MCF 10A (cell line): ENCODE measurements at places on chromosomes 5 and 9. TPM values are rescaled to one million over a fixed set of nuclear protein-coding genes. Genes with fewer than 3 reads are reported as not detected.

- no peaks in the 10 kb centered on the region for H3K36me3 ChIP-seq
- H3K27me3 ChIP-seq = peaks cover 19% of the 10 kb centered on the region
- no peaks in the 10 kb centered on the region for H3K4me1 ChIP-seq
- no peak overlapping the region for H3K4me3 ChIP-seq
- no peak for DNase-seq
- no peak overlapping the region for H3K27ac ChIP-seq
Measured at GRCh38 chr5:51131266-51131665, 252.0 kb upstream of the ISL1 start.

The SPAG8 gene
- 0.37 and 1.1 TPM in 2 replicates for total RNA-seq

GRCh38 chr5:38291355-38291754, 33.0 kb downstream of the EGFLAM start:
- no peak overlapping the region for H3K4me3 ChIP-seq
- peak; percentile 33 for DNase-seq
- H3K36me3 ChIP-seq = no peaks in the 10 kb centered on the region
- no peak overlapping the region for H3K27ac ChIP-seq
- H3K4me1 ChIP-seq = peaks cover 9% of the 10 kb centered on the region

DNA sequence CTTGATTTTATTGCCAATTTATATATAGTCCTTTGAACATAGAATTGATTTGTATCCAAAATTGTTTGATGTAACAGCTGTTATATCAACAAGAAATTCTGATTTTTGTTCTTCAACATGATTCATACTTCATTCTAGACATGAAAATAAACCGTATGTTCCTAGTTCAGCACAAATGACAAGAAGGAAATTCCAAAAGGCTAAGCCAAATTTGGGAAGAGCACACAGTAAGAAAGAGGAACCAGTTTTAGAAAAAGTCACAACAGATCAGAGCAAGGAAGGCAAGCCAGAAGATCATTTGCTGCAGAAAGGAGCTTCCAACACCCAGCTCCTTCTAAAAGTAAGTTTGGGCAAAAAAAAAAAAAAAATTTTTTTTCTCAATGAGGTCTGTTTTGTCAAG, 65.0 kb upstream of the MCCC2 start:
- peaks cover 75% of the 10 kb centered on the region for H3K36me3 ChIP-seq
- H3K27ac ChIP-seq = no peak overlapping the region
- no peaks in the 10 kb centered on the region for H3K4me1 ChIP-seq
- no peak overlapping the region for H3K4me3 ChIP-seq
- DNase-seq = no peak

- H3K4me3 ChIP-seq = no peak overlapping the region
- no peaks in the 10 kb centered on the region for H3K36me3 ChIP-seq
- H3K4me1 ChIP-seq = peaks cover 2% of the 10 kb centered on the region
- no peak for DNase-seq
Measured at GRCh38 chr9:104836767-104837166, 72.8 kb downstream of the NIPSNAP3B start.

The POU5F2 gene
- 0.72 and 0.76 TPM in 2 replicates for total RNA-seq

GRCh38 chr5:59843511-59844213, 49.9 kb downstream of the PDE4D start:
- no peaks in the 10 kb centered on the region for H3K36me3 ChIP-seq
- peaks cover 61% of the 10 kb centered on the region for H3K27me3 ChIP-seq
- no peak overlapping the region for H3K27ac ChIP-seq

GRCh38 chr9:123072407-123072995, 39.0 kb downstream of the GPR21 start:
- no peak for DNase-seq
- H3K4me1 ChIP-seq = peaks cover 19% of the 10 kb centered on the region

The FAM200C gene
- total RNA-seq = 2.2 and 3.7 TPM in 2 replicates

DNA sequence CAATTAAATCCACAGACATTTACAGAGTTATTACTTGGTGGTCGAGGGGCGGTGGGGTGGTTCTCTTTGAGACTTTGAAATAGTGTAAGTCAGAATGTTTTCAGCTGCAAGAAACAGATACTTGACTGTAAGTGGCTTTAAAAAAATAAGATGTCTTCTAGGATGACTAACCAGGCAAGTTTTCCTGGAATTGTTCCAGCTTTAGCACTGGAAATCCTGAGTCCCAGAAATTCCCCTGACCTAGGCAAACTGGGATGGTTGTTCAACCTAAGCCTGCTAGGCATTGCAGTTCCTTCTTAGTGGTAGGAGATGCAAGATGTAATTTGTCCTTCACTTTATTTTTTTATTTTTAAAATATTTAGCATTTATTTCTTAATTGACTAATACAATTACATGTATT, 169.5 kb upstream of the POC5 start:
- H3K27ac ChIP-seq = no peak overlapping the region
- peak; percentile 53 for DNase-seq
- no peaks in the 10 kb centered on the region for H3K4me1 ChIP-seq
- no peak overlapping the region for H3K4me3 ChIP-seq

- DNase-seq = no peak
- H3K27ac ChIP-seq = no peak overlapping the region
- peaks cover 6% of the 10 kb centered on the region for H3K36me3 ChIP-seq
- H3K27me3 ChIP-seq = peaks cover 11% of the 10 kb centered on the region
Measured at GRCh38 chr9:81141961-81142360, 547.4 kb downstream of the TLE1 start.

DNA sequence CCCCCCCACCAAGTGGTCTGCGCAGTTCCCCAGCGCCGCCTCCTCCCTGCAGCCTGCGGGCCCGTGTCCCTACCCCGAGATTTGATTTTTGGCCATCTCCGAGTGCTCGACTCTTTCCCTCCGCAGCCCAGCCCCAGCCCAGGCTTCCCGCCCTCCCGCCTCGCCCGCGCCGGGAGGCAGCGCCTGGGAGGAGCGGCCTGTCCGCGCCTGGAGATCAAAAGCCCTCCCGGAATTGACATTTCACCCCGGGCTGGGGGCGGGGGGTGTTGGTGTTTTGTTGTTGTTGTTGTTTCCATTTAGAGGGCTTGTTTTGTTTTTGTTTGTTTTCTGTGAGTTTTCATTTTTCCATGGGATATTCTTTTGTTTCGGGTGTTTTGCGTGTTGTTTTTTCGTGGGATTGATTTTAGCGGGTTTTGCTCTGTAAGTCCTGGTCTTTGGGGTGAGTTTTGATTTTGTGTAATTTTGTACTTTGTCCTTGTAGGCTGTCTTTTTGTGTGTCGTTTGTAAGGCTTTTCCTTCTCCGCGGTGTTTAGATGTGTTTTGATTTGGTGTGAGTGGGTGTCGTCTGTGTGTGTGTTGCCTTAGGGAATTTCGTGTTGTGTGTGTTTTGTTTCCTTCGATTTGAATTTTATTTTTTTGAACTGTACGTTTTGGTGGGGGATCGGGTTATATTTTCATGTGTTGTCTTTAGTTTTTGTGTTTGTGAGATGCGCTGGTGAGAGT, 1.7 kb upstream of the PAX5 start:
- DNase-seq = no peak
- H3K4me3 ChIP-seq = peak overlapping the region; percentile 67
- peaks cover 14% of the 10 kb centered on the region for H3K4me1 ChIP-seq
- peak overlapping the region; percentile 4 for H3K27ac ChIP-seq
- no peaks in the 10 kb centered on the region for H3K36me3 ChIP-seq
- peaks cover 32% of the 10 kb centered on the region for H3K27me3 ChIP-seq

DNA sequence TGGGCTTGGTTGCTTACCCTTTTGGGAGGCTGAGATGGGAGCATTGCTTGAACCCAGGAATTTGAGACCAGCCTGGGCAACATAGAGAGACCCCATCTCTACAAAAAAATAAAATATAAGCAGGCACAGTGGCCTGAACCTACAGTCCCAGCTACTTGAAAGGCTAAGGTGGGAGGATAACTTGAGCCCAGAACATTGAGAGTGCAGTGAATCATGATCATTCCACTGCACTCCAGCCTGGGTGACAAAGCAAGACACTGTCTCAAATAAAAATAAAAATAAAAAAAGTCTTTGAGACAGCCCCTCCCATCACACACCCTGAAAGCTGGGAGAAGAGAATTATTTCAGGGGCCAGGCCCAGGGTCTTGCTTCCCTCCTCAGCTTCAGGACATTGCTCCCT, 251.8 kb downstream of the BRINP1 start:
- H3K36me3 ChIP-seq = no peaks in the 10 kb centered on the region
- no peaks in the 10 kb centered on the region for H3K27me3 ChIP-seq
- H3K4me3 ChIP-seq = no peak overlapping the region
- no peak overlapping the region for H3K27ac ChIP-seq
- DNase-seq = no peak

- DNase-seq = no peak
- peaks cover 27% of the 10 kb centered on the region for H3K36me3 ChIP-seq
- peak overlapping the region; percentile 28 for H3K27ac ChIP-seq
- H3K4me1 ChIP-seq = peaks cover 29% of the 10 kb centered on the region
Measured at GRCh38 chr9:88396836-88397577, 8.8 kb downstream of the SPIN1 start.

The SPATA31D4 gene
- total RNA-seq = not detected in 2 replicates

DNA sequence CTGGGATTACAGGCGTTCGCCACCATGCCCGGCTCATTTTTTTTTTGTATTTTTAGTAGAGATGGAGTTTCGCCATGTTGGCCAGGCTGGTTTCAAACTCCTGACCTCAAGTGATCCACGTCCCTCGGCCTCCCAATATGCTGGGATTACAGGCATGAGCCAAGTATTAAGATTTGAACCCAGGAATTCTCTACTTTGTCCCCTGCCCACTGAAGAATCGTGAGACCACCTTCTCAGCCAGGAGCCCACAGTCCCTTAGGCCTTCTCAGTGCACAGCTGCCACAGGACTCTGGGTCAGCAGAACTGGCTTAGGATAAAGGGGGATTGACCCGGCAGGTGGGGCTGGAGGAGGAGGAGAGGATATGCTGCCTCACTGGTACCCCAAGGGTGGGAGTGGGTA, 13.4 kb downstream of the OLFML2A start:
- H3K4me1 ChIP-seq = peaks cover 5% of the 10 kb centered on the region
- no peak overlapping the region for H3K27ac ChIP-seq
- no peaks in the 10 kb centered on the region for H3K27me3 ChIP-seq
- H3K36me3 ChIP-seq = no peaks in the 10 kb centered on the region
- no peak for DNase-seq

- no peaks in the 10 kb centered on the region for H3K27me3 ChIP-seq
- H3K4me1 ChIP-seq = peaks cover 10% of the 10 kb centered on the region
- DNase-seq = peak; percentile 79
- peak overlapping the region; percentile 67 for H3K27ac ChIP-seq
- H3K4me3 ChIP-seq = no peak overlapping the region
- H3K36me3 ChIP-seq = no peaks in the 10 kb centered on the region
Measured at GRCh38 chr5:54013556-54014194, 296.7 kb downstream of the ARL15 start.

GRCh38 chr5:107296572-107296971, 374.2 kb downstream of the EFNA5 start:
- no peaks in the 10 kb centered on the region for H3K27me3 ChIP-seq
- no peak overlapping the region for H3K27ac ChIP-seq

- no peak overlapping the region for H3K27ac ChIP-seq
- H3K4me3 ChIP-seq = no peak overlapping the region
- no peaks in the 10 kb centered on the region for H3K27me3 ChIP-seq
- peaks cover 9% of the 10 kb centered on the region for H3K36me3 ChIP-seq
- no peak for DNase-seq
- no peaks in the 10 kb centered on the region for H3K4me1 ChIP-seq
Measured at GRCh38 chr5:2874099-2874498, 122.6 kb upstream of the IRX2 start.

The SLC34A3 gene
- not detected in 2 replicates for total RNA-seq

GRCh38 chr5:34001241-34001841, 6.5 kb downstream of the AMACR start:
- no peak overlapping the region for H3K4me3 ChIP-seq
- H3K36me3 ChIP-seq = peaks cover 45% of the 10 kb centered on the region
- no peaks in the 10 kb centered on the region for H3K27me3 ChIP-seq
- DNase-seq = no peak

DNA sequence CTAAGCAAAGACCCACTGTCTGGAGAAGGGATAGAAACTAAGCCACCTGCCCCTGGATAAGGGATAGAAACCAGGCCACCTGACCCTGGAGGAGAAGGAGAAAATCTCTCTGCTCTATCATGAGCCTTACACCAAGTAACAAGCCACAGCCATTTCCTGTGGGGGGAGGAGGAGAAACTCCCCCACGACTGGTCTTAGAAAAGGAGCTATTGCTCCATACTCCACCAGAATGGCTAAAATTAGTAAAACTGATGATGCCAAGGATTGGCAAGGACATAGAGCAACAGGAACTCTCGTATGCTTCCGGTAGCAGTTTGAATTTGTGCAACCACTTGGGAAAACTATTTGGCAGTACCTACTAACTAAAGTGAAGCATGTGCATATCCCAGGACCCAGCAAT, 70.8 kb downstream of the ACTL7B start:
- peaks cover 8% of the 10 kb centered on the region for H3K36me3 ChIP-seq
- no peaks in the 10 kb centered on the region for H3K27me3 ChIP-seq
- H3K4me3 ChIP-seq = no peak overlapping the region
- H3K27ac ChIP-seq = no peak overlapping the region

- H3K27ac ChIP-seq = no peak overlapping the region
- peaks cover 21% of the 10 kb centered on the region for H3K27me3 ChIP-seq
- H3K36me3 ChIP-seq = no peaks in the 10 kb centered on the region
Measured at GRCh38 chr5:178404987-178405386, 172.4 kb upstream of the PHYKPL start.

- H3K4me3 ChIP-seq = no peak overlapping the region
- DNase-seq = peak; percentile 9
Measured at GRCh38 chr5:56739990-56740389, 75.4 kb upstream of the MAP3K1 start.

DNA sequence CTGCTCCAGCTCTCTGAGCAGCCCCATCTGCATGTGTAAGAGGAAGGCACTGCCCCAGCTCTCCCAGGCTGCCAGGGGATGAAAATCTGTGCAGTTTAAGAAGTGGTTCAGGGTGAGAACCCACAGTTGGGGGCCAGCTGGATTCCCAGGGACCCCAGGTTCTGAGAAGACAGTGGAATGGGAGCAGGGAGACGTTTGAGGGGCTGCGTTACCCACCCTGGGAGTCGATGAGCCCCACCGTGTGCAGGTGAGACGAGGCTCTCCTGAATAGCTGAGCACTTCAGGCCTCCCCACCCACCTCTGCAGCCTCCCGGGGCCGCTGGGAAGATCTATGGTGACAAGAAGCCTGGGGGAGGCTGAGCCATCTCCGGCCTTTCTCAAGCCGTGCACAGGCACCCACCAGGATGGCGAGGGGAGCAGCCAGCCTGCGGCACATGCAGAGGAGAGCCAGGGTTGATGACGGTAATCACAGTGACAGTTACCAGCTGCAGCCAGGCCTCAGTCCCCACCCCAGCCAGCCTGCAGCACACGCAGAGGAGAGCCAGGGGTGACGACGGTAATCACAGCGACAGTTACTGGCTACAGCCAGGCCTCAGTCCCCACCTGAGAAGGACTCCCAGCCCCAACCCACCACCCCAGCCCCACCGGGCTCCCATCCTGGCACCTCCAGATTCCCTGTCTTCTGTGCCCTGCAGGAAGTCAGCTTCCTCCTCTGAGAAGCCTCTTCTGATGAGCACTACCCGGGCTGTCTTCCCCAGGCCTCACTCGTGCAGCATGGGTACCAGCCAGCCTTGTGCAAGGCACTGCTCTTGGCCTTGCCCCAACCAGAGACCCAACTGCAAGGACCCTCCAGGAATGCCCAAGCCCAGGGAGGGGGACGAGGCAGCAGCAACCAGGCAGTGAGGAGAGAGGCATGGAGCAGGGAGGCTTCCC, 150.8 kb upstream of the PPP1R26 start:
- no peak for DNase-seq
- no peak overlapping the region for H3K27ac ChIP-seq
- no peaks in the 10 kb centered on the region for H3K4me1 ChIP-seq
- no peaks in the 10 kb centered on the region for H3K27me3 ChIP-seq
